ENCODE measurements at places on chromosomes 3 and 15.
A peak's percentile ranks its signal among the peaks of the same experiment; 100 is the strongest.

GRCh38 chr3:48432411-48433371 lies 2.8 kb upstream of the PLXNB1 start:
- DNase-seq: no peak

- no peak for DNase-seq
These were observed 31.6 kb downstream of the FILIP1L start for GRCh38 chr3:100082714-100083113.

- no peak for DNase-seq
These were observed 20.1 kb downstream of the OSBPL10 start for GRCh38 chr3:31960793-31961431.

GRCh38 chr3:155111971-155112370 lies 31.9 kb downstream of the MME start:
- DNase-seq: no peak

DNA sequence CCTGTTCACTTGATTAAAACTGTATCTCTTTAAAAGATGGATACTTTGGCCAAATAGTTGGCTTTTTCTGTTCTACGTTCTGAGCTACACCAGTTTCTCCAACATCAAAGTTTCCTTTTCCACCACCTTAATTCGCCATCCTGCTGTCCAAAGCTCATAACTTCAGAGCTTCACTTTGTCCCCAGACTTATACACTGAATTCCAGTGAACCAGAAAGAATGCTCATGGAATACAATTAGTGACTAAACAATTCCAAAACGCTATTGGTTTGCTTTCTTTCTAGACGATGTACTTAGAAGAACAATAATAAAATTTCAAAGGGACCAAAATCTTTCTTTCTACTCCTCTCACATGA lies 23.2 kb downstream of the GPR15 start:
- no peak for DNase-seq

GRCh38 chr3:173774294-173774693 lies 376.8 kb downstream of the NLGN1 start:
- DNase-seq: no peak

GRCh38 chr3:126883241-126883640 lies 99.7 kb upstream of the PLXNA1 start:
- no peak for DNase-seq

GRCh38 chr3:50626401-50626800 lies 9.4 kb downstream of the MAPKAPK3 start:
- no peak for DNase-seq

DNA sequence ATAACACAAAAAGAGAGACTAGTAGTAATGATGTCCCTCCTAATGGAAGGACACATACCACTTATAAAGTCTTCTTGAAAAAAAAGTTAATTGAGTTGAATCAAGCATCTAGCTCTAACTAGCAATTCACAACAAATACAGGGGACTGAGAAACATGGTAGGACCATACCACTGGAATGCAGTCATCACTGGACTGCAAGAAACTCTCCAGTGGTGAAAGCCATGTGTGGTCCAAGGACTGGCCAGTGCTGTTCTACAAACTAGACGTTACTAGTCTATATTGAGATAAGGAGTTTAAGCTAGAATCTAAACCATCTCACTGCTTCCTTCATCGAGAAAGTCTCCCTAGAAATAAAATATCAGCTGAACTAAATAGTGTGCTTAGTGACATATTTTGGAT lies 16.7 kb downstream of the FBN1 start:
- DNase-seq: no peak

- DNase-seq: no peak
These were observed 19.2 kb downstream of the RBP2 start for GRCh38 chr3:139457066-139457465.

GRCh38 chr3:133572158-133573053 lies 1.1 kb upstream of the CDV3 start:
- peak; percentile 62 for DNase-seq

- no peak for DNase-seq
These were observed 171.8 kb upstream of the PROK2 start for GRCh38 chr3:71956716-71957115.

- DNase-seq: no peak
These were observed 13.3 kb upstream of the PLXNA1 start for GRCh38 chr3:126969586-126969985.

GRCh38 chr15:99432271-99433025 lies 133.3 kb upstream of the MEF2A start:
- DNase-seq: no peak

DNA sequence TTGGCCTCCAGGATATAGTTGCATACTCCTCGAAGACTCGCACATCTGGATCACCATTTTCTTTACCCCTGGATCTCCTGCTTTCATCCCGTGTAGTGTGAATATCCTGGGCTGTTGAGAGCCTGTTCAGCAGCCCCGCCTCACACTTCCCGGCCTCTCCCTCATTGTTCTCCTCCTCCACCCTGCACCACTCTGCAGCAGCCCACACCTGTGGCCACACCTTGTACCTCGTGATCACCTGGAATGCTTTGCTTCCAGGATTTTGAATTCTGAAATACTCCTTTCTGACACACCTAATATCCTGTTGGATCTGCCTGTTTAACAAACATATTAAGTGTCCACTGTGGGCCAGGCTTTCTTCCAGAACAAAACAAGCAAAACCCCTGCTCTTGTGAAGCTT lies 14.4 kb downstream of the ABHD17C start:
- no peak for DNase-seq

DNA sequence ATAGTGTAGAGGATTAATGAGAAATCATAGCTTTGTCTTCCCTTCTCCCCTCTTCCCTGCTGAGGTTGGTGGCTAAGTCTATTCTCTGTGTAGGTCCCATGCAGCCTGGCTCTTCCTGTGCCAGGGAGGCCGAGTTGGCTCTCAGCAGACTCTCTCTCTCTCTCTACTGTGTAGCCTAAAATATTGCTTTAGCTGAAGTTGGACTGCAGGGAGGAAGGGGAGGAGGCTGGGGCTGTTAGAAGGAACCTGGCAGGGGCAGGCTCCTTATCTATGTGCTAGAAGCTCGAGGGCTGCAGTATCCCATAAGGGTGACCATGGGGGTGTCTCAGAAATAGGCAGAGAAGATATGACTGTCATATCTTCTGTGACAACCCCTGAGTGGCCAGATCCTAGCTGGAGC lies 160.8 kb downstream of the EPHB1 start:
- DNase-seq: no peak

GRCh38 chr15:79923079-79923514 lies 26.3 kb upstream of the MTHFS start:
- DNase-seq: peak; percentile 79

GRCh38 chr3:40725031-40725430 lies 200.3 kb downstream of the ZNF621 start:
- DNase-seq: no peak

- DNase-seq: no peak
These were observed 3.5 kb downstream of the ST6GAL1 start for GRCh38 chr3:186933816-186934215.

GRCh38 chr15:23497710-23498111 lies 50.7 kb upstream of the GOLGA6L2 start:
- DNase-seq: no peak

DNA sequence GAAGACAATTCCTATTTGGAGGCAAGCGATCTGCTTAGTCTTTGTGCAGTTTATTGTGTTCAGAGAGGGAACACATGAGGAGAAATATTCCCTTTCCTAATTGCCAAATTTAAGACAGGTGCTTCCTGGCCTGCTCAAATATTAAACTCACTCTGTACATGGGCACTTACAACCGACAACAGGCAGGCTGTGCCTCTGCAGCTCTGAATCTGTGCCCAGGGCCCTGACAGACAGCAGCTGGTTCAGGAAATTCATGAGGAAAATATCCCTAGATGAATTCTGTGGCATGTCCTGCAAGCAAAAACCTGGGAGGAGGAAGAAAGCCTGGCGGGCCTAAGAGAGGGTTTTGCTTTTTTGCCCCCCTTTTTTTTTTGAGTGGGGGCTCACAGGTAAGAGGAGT lies 169.3 kb upstream of the TRIM42 start:
- no peak for DNase-seq

DNA sequence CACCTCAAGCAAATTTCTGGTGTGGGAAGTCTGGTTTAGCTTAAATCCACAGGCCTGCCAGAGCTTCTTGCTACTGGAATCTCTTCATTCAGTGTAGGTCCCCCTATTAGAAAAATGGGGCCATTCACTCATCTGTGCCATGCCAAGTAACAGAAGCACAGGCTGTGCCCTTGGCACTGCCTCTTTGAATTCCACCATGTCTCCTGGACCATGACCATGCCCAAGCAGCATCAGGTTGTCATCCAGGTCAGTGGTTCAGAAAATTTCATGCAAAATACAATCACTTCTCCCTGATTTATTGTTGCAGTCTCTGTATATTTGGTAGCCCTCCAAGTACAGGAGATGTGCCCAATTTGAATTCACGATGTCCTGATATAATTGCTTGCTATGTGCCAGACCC lies 602.1 kb upstream of the ZNF385D start:
- DNase-seq: no peak

- no peak for DNase-seq
These were observed 231.3 kb downstream of the PLCL2 start for GRCh38 chr3:17116007-17116600.

GRCh38 chr15:66298803-66299251 lies 5.5 kb downstream of the DIS3L start:
- DNase-seq: no peak

- DNase-seq: peak; percentile 60
These were observed 98.9 kb upstream of the TLE3 start for GRCh38 chr15:70196372-70197316.

GRCh38 chr3:99647081-99647480 lies 8.7 kb downstream of the COL8A1 start:
- DNase-seq: no peak

DNA sequence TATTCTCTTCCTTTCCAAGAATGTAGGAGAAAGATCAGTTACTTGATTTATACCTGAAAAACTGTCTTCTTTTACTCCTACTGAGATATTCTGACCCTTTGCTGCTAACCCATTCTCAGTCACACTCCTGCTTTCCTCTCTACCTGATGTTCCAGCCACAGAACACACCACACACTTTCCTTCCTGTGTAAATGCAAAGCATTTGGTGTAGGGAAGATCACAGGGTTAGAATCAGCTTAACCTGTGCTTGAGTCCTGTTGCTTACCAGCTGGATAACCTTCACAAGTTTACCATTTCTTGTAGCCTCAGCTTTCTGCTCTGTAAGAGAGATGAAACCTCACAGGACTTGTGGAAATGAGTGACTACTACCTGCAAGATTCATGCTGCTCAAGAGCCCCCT lies 489.8 kb upstream of the GOLIM4 start:
- no peak for DNase-seq

- DNase-seq: no peak
These were observed 474 bp downstream of the MINAR1 start for GRCh38 chr15:79432345-79433275.

DNA sequence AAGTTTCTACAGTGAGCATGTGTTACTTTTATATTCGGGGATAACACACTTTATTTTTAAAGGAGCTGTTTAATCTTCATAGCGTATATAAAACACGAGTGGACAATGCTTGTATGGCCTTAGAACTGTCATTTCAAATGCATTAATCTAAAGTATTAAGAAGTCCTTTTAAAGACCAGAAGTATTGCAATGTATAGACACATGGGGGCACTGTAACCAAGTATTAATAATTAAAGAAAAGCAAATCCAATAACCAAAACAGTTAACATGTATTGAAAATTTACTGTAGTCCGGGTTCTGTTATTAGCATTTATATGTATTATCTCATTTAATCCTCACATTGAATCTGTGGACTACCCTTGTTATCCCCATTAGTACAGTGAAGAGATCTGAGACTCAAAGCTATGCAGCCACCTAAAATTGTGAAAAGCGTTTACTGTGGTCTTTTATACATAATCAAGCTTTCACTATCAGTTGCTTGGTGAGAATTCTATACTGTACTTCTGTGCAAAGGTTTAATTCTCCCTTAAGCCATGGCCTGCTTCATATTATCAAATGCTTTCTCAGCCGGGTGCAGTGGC lies 10.1 kb downstream of the ARL14 start:
- peak; percentile 25 for DNase-seq

DNA sequence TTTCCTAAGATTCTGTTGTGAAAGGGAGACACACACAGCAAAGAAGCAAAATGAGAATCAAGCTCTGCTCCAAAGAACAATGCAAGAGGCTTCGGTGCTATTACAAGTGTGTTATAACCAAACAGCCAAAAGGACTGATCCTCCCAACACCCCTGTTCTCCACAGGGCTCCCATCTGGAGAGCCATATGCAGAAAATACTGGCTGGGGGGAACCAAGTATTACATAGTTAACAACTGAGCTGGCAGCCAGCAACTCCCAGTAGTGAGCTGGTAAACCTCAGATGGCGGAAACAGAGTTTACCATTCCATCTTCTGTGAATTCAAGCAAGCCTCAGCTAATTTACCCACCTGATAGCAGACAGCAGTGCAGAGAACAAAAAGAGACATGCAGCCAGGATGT lies 156.4 kb downstream of the NTRK3 start:
- no peak for DNase-seq

DNA sequence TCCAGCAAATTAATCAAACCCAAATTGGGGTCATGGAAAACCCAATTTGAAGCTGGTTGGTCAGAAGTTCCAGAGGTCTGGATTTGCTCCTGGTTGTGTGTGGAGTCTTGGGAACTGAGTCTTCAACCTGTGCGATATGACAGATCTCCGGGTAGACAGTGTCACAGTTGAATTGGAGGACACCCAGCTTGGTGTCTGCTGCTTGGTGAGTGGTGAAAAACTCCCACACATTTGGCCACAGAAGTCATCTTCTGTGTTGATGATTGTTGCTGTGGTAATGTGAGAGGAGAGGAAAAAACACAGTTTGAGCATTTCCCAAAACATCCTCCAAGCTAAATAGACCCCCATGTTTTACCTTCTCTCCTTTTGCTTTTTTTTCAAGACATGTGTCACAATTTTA lies 218.1 kb downstream of the TP63 start:
- DNase-seq: no peak

DNA sequence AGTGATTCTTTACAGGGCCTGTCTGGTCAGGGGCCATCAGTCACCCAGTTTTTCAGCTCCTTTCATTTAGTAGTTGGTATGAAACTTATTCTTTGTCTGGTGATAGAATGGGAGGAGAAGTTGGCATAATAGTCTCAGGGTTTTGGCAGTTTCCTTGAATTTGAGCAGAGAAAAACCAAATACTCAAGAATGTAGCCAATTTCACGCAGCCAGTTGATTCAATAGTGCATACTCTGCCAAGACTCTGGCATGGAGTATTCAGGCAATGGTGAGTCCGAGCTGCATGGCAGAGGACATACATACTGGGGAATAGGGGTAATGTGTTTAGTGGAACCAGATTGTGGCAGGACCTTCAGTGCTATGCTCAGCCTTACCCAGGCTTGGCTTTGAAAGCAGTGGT lies 118.3 kb downstream of the GALK2 start:
- no peak for DNase-seq

GRCh38 chr3:9500108-9501050 lies 53.2 kb downstream of the LHFPL4 start:
- DNase-seq: peak; percentile 47

- peak; percentile 68 for DNase-seq
These were observed 559 bp downstream of the PKM start for GRCh38 chr15:72230197-72231065.

GRCh38 chr3:14946739-14947099 lies 664 bp upstream of the NR2C2 start:
- DNase-seq: no peak

All from CD4-positive, alpha-beta T cell treated with Interleukin-17A for 1 hour (primary cell).